ENCODE measurements at places on chromosomes 2 and 18.

DNA sequence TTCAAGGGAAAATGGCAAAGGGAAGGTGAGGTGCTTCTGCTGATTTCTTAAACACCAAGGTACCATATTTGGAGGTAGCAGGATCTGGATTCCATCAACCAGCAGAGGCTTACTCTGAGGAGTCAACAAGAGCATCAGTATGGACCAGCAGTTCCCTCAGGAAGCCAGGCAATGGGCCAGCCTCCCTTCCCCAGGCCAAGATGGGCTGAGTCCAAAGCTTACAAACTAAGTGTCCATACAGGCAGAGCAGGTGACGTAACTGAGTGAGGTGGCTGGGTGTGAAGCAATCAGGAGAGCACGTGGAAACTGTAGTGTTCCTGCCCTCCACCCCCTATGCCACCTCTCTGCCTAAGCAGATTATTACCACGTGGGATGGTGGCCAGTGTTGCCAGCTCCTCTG is 134.2 kb upstream of the HNRNPA3 start:
- DNase-seq = no peak

GRCh38 chr18:46320297-46320696 is 216.1 kb downstream of the HAUS1 start:
- DNase-seq = no peak

- DNase-seq = no peak
These were observed 36.6 kb upstream of the IKZF2 start for GRCh38 chr2:213187833-213188532.

DNA sequence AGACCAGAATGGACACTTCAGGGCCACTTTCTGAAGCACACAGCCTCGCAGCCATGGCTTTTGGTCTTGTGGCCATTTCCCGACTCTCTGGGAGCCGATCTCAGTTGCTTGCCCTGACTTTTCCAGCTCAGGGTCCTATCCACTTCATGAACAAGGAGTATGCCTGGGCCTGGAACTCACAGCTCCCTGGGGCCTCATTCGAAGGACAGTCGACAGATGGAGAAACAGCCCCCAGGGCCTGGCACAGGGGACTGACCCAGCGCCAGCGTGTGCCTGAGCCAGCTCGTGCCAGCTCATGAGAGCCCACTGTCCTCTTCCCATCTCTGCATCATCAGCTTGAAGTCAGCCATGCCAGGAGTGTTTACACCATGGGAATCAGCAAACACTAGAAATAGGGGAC is 134.6 kb upstream of the GPC1 start:
- no peak for DNase-seq

DNA sequence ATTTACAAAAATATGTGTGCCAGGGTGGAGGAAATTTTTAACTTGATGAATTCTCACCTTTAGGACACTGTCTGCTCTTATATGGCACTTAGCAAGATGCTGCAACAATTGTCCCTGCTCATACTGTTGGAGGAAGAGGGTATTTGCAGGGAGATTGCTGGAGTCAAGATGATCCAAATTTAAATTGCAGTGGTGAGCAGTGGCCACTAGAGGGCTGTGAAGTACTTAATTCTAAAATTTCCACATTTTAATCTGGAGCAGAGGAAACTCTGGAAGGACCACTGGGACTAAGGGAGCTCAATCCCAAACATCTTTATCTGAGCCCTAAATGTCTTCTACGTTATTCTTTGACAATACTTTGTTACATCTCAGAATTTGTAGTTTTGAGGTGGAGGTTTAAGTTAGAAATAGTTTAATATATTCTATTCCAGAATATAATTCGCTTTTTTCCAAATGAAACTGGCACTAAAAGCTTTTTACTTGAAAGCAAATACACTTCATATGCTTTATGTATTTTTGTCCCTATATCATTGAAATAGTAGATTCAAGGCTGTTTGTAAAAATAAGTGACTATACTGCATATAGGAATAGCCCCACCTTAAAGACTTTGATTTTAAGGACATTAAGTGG is 33.0 kb upstream of the PTH2R start:
- DNase-seq = peak; percentile 29

- DNase-seq = no peak
These were observed 156.7 kb downstream of the KLHL29 start for GRCh38 chr2:23541503-23542229.

GRCh38 chr2:107437265-107437664 is 389.4 kb upstream of the RGPD4 start:
- no peak for DNase-seq

DNA sequence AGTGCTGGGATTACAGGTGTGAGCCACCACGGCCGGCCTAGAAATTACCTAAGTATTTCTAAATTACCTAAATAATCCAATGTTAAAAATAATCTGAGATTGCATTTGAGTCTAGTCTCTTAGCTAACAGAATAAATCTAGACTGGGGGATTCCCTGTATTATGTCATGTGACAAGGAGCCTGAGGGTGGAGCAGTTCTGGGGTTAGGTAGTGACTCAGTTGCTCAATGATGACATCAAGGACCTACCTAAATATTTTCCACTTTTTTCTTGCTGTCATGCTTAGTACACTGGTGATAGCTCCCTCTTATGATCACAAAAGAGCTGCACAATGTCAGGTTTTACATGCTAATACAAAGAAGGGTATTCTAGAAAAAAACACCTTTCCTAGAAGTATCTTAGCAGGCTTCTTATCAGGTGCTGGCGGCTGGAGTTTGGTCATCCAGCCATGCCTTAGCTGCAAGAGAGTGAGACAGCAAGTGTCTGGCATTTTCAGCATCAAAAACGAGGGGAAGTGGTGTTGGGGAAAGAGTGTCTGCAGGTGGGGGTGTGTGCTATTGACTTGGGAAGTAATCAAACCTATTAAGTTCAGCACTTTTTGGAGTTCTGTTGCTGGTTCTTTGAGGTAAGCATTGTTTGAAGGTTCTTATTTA is 17.5 kb upstream of the CEP192 start:
- DNase-seq = no peak

DNA sequence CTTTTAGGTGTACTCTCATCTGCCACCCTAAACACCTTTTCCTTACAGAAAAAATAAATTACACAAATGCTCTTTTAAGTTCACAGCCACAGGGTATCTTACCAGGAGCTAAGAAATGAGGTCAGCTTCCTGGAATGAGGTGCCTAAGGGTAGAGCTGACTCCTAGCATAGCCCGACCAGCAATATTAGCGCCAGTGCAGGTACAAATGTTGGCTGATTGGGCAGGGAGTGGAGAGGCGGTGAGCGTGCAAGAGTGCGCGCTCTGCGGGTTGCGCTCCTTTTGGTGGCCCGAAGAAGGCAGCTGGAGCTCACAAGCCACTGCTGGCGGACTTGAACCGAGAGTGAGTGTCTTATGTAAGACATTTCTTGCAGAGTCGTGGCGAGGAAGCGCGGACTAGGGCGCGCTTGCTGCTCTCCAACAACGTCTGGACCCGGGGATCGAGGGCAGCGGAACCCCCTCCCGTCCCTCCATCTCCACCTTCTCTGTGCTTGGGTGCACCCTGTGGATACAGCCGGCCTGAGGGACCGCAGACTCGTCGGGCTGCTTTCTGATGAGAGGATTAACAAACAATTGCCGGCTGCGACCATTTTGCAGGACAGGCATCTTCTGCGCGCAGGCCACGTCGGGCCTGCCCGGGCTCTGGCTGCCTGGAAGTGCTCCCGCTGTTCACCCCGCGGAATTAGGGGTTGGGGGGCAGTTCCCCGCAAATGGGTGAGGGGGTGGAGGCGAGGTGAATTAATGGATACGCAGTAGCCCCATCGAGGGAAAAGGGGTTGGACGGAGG is 17.3 kb downstream of the BOLA3 start:
- no peak for DNase-seq

DNA sequence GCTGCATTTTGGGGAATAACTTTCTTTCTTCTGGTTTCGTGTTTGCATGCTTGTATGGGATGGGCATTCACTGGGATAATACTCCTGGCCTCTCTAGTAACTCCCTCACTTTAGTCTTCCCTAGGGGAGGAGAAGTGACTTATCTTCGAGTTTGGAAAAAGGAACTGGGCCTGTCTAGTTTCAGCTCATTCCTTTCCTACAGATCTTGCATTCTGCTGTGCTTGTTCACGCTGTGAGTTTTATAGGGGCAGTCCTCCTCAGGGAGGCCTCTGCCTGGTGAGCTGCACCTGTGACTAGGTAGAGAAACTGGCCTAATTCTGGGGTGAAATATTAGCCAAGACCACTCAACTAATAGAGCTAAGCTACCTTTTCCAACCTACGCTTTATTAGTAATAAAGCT is 50.9 kb downstream of the PHLPP1 start:
- DNase-seq = no peak

- no peak for DNase-seq
These were observed 219.7 kb upstream of the STK17B start for GRCh38 chr2:196391149-196391479.

DNA sequence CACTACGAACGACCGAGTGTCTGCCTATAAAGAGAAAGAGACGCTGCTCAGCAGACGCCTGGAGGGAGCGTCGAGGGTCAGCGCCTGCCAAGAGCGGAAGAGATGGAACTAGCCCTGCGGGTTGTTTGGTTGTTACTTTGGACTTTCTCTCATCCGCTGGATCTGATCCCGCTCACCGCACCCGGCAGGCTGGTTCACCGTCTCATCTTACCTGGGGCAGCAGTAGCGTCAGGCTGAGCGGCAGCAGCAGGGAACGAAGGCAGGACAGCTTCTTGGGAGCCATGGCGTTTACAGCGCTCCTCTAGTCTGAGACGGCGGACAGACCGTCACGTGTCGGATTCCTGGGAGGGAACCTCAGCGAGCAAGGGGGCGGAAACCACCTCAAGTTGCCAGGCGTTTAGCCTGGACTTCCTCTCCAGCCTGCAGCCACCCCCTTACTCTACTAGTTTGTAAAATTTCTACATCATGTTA is 1.9 kb downstream of the GLB1L start:
- DNase-seq = no peak

DNA sequence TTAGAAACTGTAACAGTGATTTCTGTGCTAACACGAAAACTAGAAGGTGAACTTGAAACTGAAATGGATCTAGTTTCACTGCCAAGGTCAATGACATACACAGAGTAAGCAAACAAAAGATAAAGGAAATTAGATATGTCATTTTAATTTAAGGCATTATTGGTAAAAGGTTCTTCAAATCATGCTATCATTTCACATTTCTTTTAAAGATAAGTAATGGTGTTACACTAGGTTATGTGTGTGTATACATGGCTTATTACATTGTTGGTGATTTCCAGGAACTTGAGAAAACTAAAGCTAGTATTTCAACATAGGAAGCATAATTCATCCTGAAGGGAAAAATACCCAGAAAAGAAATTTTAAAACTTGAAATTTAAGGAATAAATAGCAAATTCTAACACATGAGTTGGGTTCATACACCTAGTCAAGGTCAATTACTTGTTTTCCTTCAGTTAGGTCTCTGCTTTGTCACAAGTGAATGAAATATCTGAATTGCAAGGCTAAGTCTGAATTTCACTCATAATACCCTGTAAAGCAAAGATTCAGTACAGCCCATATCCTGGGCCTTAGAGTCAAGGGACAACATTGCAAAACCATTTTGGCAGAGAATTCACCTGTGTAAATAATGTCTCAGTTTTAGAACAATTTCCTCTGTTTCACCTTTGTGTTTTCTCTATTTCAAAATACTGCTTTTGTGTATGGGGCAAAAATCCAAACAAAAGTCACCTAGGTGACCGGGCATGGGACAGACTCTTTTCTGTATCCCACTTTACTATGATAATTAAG is 141.6 kb downstream of the SRBD1 start:
- DNase-seq = no peak

DNA sequence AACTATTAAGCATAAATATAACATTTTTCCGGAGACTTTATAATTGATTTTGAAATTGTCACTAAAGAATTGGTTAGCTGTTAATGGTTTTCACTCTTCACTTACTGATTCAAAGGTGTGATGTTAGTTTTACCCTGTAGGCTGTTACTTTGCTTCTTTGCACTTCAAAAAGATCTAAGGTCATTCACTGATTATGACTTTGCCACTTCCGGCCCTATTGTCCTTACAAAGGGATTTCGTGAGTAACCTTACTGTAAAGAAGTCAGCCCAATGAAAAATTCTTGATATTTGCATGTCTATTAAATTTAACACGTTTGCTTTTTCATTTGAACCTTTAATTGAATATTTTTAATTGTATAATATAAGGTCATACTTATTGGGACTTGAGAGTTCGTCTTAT is 61.4 kb downstream of the GREB1L start:
- DNase-seq = no peak

DNA sequence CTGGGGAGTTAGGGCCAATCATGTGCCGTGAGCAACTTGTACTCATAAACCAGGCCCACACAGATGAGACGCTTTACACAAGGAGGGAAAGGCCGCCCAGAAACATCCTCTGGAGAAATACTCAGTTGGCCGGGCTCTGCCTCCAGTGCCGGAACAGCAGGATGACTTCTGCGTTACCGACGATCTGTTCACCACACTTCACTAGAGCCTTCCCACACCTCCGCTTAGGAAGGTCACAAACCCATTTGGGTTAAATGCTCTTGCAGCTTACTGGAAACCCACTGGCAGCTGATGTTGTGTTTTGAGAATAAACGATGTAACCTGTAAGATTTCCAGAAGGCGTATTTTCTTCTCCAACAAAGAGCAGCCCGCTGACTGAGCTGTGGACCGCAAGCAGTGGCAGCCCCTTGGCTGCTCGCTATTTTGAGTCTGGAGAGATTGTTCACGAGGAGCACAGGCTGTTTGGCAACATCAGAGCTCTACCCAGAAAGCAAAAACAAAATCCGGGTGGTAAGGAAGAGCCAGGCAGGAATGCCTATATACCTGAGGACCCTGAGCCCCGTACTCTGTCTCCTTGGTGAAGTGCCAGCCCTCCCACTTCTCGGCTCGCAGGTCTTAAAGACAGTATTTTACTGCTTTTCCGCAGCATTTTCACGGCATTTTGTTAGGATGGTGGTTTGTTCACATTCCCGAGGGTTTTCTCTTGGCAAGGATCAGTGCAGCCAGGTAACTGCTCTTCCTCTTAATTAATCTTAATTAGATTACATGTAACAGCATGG is 44.0 kb downstream of the COLEC12 start:
- DNase-seq = peak; percentile 89

GRCh38 chr2:192373221-192373620 is 178.5 kb upstream of the TMEFF2 start:
- DNase-seq = no peak

GRCh38 chr2:88227446-88227845 is 57.3 kb downstream of the THNSL2 start:
- DNase-seq = no peak

DNA sequence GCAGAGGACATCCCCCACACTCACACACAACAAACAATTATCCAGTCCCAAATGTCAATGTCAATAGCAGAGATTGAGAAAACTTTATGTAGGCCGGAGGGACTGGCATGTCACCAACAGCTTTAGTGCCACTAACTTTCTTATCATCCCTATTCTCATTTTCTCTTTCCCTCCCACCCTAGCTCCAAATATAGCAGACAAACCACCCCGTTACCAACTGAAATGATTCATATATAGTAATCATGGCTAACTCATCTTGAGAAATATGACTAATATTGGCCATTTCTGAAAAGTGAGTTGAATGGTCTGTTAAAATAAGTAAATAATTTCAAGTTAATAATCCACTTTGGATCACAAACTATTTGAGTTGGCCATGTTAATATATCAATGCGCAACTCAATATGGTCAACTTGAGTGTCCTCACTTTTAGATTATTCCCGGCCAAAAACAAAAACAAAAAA is 242.1 kb upstream of the RND3 start:
- DNase-seq = no peak

Data from smooth muscle cell of the brain vasculature (primary cell).